ENCODE measurements at places on chromosomes 12 and 14.

DNA sequence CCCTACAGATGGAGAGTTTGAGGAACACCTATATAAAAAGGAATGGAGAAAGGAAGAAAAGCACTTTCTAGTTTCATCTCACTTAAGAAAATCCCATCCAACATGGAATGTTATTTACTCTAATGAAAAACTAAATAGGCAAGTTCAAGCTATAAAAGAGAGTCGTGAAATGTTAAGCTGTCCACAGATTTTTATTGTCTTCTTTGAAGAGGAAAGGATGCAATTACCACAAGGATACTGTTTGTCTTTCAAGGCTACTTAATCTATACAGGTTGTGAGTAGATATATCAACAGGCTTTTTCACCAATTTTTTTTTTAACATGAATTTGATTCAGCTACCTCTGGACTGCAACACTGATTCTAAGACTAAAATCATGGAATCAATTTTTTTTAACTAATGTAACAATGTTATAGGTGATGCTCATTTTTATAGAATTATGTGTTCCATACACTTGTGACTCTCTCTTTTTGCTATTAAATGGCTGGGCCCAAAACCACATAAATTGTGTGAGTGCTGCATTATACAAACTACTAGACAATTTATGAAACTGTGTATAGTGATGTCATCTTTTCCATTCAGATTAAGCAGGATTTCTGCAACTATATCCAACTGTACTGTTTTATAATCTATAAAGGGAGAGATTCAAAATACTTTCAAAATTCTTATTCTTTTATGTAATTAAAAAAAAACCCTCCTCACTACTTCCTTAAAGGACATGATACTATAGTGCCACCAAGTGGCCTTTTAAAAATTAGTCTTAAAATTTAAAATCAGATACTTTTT lies 26.8 kb upstream of the BMAL2 start:
- no peak for DNase-seq

DNA sequence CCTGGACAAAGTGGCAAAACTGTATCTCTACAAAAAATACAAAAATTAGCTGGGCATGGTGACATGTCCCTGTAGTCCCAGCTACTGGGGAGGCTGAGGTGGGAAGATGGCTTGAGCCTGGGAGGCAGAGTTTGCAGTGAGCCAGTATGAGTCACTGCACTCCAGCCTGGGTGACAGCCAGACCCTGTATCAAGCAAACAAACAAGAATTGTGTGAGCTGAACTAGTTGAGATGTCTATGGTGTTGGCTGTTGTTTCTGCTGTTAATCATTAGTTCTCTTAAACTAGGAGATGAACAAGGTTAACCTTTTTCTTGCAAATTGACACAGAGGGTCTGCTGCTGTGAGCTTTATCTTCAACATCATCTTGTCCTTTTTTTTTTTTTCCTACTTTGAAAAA lies 23.6 kb downstream of the RASSF3 start:
- no peak for DNase-seq

GRCh38 chr14:90758959-90759358 lies 57.3 kb downstream of the TTC7B start:
- DNase-seq = no peak

GRCh38 chr14:98937712-98938505 lies 334.1 kb downstream of the BCL11B start:
- no peak for DNase-seq

GRCh38 chr12:24972078-24972477 lies 23.2 kb upstream of the BCAT1 start:
- DNase-seq = no peak

DNA sequence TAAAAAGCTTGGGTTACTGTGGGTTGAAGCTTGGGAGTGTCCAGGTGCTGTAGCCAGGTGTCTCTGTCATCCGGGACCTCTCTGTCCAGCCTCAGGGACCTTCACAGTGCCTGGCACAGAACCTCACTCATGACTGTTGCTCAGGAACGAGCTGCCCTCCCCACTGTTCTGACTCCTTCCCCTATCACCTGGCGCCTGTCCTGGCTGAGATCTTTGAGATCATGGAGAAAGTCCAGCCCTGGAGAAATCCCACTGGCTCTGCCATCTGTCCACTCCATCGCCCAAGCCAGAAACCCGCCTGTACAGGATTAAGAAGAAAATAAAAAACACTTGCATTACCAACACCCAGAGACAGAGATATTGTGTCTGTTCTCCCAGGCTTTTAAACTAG lies 53.5 kb downstream of the DGLUCY start:
- no peak for DNase-seq

- no peak for DNase-seq
These were observed 16.4 kb upstream of the MIA2 start for GRCh38 chr14:39217214-39217879.

DNA sequence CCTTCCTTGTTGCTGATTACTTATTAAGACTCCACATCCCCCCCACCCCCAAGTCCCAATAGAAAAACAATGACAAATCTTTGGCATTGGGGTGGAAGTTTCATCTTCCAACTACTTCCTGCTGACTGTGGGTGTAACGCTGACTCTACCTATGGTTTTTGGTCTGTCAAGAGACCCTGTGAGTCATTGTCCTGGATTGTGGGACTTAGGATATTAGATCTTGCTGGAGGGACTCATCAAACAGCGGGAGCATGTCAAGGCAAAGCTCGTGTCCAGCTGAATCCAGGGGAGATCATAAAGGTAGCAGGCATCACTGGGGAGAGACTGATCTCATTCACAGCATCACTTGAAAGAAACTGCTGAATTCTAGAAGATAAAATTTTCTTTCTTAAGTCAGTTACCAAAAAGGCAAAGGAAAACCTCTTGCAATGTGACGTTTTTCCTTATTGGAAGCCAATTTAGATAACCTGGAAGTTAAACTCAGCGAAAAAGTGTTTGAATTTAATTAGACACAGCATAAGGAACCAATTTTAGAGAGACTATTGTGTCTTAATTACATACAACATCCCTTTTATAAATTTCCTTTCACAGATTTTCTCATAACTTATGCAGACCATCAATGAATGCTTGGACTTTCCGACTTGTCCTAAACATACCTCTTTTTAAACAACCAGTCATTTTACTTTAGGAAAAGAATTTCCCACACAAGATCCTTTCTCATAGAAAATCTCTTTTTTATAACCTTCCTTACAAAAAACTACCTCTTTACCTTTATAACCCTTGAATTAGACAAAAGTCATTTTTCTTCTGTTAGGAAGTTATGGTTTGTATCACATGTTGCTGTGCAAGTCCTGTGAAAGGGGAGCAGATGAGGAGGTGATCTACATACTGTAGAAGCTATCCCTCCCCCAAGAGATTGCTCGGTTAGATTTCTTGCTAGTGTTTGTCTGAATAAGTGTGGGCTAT lies 94.6 kb upstream of the SCAF11 start:
- DNase-seq = no peak

DNA sequence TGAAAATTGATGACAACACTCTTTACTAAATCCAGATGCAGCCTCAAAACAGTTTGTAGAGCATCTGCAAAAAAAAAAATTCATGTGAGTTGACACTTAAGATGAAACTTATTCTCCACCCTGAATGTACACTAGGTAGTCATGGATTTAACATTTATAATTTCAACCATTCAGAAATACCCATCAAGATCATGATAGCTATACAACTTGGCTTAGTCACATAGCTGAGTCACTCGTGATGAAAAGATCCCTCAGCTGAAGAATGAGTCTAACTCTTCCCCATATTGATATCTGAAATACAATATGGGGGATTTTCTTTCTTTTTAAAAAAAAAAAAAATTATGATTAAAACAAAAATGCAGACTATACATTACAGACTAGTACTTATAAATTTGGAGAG lies 104.8 kb upstream of the PLEKHG7 start:
- DNase-seq = no peak

DNA sequence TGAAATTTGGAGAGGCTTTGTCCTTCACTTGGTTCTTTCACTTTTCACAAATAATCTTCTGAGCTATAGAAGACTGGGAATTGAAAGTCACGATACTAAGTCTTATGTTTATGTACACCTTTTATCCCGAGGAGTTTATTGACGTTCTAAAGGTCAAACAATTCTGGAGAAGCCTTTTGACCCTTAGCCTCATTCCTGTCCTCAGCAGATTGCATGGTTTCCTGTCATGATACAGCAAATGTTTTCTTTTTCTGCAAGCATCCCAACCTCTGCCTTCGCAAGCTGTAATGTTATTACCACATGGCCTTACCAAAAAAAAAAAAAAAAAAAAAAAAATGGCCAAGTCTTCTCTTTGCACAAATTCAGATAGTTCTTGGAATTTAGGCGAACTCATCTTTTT lies 411.7 kb upstream of the FLRT2 start:
- no peak for DNase-seq

All from effector memory CD4-positive, alpha-beta T cell (primary cell).